ENCODE measurements at places on chromosomes 3 and 15.

GRCh38 chr3:54376142-54376807 is 253.9 kb downstream of the CACNA2D3 start:
- no peak for DNase-seq

GRCh38 chr3:16242177-16242576 is 22.6 kb downstream of the DPH3 start:
- no peak for DNase-seq

- DNase-seq, result no peak
These were observed 28.2 kb downstream of the POMGNT2 start for GRCh38 chr3:43077707-43078106.

- DNase-seq, result no peak
These were observed 110.0 kb upstream of the MEF2A start for GRCh38 chr15:99455789-99456160.

- DNase-seq, result peak; percentile 51
These were observed 2.0 kb upstream of the TOPBP1 start for GRCh38 chr3:133663569-133664313.

DNA sequence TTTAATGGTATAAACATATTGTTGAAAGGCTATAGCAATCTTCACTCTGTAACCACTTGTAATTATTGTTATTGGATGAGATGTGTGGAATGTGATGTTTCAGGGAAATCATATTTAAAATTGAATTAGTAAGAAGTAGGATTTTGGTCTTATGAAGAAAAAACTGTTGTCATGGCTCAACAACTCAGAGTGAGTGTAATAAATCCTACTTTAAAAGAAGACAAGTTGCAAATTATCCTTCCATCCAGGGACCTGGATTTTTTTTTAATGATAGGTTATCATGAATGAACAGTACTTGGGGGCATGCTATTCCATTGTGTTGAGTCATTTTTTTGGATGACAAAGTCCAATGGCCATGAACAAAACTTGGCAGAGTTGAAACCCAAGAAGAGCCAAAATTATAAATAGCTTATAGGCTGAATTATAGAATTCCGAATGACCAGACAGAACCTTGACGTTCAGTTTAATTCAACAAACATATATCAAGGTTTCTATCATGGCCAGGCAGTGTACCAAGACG is 625.5 kb upstream of the ZNF717 start:
- DNase-seq, result peak; percentile 65

DNA sequence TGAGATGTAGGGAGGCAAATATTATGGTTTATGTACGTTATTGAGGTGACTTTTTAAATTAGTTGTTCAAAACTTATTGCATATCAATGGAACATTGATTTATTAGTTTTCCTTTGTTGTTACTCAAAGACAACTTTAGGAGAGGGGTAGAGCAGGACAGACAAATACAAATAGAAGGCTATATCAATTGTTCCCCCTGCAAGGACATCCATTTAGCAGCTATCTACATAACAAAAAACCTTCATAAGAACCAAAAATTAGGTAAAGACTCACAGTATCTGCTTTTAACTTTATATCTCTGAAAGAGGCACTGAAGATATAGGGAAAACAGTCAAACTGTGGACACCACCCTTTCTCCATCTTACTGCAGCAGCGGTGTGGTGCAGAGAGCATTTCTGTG is 958.8 kb downstream of the DIPK2A start:
- DNase-seq, result no peak

GRCh38 chr3:105424412-105425152 is 57.9 kb downstream of the ALCAM start:
- DNase-seq, result no peak

DNA sequence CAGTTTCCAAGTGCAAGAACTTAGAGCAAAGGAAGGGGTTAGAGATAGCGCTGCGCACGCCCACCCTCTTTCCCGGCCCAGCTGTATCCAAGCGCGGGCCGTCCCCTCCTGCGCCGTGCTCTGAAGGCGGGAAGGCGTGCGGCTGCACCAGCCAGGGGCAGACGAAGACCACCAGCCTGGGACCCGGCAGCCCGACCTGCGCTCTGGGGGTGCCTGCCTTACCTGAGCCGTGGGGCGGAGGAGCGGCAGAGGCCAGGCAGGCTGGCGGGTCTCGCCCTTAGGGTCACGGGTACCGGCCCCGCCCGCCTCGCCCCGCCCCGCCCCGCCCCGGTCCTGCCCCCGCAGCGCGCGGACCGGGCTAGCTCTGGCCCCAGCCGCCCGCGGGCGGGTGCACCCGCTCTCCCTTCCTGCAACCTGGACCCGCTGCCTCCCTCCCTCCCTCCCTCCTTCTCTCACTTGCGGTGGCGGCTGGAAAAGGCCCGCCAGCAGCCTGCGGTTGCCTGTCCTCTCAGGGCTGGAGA is at the start of gene WDR72:
Gene WDR72 (minus strand): TSS at position 253 of the 521 bp plus-strand sequence. CDS start 26,514 bp downstream, outside the sequence.
- no peak for DNase-seq

GRCh38 chr15:60390871-60391501 is 6.8 kb downstream of the ANXA2 start:
- DNase-seq, result peak; percentile 90

GRCh38 chr3:30751610-30752299 is 142.7 kb downstream of the GADL1 start:
- DNase-seq, result peak; percentile 59

GRCh38 chr3:108088146-108088545 is 2.7 kb downstream of the CD47 start:
- DNase-seq, result no peak

GRCh38 chr3:190013943-190014924 is 106.5 kb downstream of the P3H2 start:
- DNase-seq, result peak; percentile 53

- DNase-seq, result no peak
These were observed 44.9 kb upstream of the ALDH1A3 start for GRCh38 chr15:100834731-100835130.

GRCh38 chr3:55183201-55183600 is 255.3 kb upstream of the LRTM1 start:
- DNase-seq, result no peak

- DNase-seq, result no peak
These were observed 139.1 kb upstream of the P2RY1 start for GRCh38 chr3:152695840-152696239.

DNA sequence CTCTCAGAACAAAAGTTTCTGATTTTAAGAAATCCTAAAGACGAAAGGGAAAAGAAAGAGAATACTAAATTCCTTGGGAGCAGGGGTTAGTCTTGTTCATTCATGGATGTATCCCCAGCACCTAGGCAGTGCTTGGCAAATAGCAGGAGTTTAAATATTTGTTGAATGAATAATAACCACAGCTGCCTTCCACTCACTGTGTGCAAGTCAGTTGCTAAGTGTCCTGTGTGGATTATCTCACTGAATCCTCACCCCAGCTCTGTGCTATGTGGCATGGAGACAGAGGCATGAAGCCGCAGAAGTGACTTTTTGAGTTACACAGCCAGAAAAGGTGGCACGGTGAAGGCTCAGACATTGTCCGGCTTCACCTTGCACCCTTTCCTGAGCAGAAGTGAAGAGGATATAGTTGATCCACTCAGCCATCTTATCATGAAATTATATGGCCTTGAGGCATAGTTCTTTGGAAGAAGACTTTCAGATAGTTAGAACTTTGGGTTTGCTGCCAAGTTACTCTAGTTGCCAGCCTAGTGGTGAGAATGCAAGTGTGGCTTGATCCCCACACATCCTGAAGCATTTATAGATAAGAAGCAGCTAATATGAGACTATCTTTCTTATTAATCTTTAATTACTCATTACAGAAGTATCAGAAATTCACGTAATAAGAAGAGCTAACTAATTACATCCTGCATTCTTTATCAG is 355.5 kb downstream of the LRTM1 start:
- DNase-seq, result peak; percentile 26

- peak; percentile 56 for DNase-seq
These were observed 103.3 kb upstream of the SLC2A2 start for GRCh38 chr3:171129827-171130226.

GRCh38 chr15:75650908-75651809 is 3.4 kb downstream of the SNX33 start:
- DNase-seq, result peak; percentile 17

GRCh38 chr15:78108300-78109084 is 16.1 kb downstream of the SH2D7 start:
- DNase-seq, result peak; percentile 83

GRCh38 chr15:68500363-68501258 is 68.6 kb upstream of the ITGA11 start:
- no peak for DNase-seq

DNA sequence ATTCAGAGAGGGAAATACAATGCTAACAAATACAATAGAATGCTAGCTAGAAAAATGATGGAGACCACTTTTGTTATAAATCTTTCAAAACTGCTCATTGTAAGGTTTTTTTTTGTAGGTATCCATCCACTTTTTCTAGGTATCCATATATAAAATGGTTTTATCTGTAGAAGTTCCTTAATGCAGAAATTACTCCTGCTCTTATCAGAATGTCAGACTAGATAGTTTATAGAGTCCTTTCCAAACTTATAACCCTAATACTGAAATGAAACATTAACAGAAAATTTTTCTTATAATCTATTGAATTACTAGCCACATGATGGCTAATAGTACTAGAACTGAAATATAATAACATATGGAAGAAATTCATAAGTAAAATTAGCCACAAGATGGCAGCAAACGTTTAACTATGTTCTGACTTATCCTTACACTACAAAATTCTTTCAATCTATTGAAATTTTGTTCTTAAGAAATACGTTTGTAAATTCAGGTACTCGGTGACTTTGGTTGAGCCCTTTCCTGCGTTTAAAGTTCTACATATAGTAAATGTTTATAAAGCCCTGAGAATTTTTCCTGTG is 58.5 kb downstream of the ECT2 start:
- peak; percentile 44 for DNase-seq

DNA sequence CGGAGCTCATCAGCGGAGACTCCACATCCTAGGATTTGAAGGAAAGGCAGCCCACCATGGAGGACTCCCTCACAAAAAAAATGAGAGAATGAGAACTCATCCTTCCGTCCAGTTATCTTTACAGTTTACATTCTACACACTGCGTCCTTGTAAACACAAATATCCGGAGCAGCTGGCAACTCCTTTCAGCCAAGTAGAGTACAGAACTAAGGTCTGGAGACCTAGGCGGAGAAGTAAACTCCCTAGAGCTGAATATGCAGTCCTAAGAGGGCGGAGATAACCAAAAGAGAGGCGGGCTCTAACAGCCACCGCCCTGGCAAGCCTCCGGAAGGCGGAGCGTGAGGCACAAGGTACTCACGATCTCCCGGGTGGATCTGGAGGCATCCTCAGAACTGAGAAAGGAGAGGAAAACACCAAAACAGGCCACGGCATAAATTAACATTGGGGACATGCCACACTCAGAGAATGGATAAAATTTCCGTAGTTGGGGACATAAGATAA is 924 bp upstream of the SIN3A start:
- DNase-seq, result peak; percentile 80

DNA sequence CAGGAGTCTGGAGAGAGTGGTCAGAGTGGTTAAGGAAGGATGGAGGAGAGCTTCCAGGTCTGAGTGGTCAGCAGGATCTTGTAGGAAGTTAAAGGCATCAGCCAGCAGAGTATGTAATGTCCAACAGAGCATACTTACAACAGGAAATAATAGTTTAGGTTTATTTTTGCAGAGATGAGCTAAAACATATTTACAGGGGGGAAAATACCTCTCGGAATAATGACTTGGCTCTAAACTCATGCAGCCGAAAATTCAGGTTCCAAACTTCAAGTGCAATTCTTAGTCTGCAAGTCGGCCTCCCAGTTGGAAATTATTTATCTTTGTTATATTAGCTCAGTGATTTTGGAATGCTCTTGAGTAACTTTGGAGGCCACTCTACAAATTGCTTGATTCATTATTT is 385.0 kb upstream of the C2CD4B start:
- no peak for DNase-seq

DNA sequence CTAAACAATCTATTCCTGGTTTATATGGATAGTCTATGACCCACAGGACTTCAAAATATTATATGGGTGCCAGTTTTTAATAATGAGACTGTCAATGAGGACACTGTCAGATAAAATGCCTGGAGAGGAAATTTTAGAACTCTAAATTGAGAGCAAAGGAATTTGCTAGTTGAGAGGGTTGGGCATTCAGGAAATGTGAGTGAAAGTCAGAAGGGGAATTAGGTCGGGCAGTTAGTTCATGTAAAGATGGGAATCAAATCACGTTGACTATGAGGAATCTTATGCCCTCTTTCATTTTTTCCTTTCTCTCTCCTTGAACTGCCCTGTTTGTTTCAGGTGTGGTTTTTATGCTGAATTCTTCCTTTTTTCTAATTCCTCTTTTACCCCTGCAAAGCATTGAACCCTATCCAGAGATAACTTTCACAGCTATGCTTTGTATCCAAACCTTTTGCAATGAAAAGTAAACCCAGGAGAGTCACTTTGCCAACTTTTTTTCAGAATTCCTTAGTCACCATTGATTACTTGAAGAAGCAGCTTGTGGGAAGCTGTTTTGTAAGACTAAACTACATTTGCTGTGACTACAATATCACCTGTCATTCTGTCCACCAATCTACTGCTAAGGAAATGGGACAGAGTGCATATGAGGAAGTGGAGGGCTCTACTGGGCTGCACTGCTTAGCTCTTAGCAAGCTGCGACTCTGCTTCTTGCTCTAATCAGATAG is 27.8 kb downstream of the CHP1 start:
- no peak for DNase-seq

DNA sequence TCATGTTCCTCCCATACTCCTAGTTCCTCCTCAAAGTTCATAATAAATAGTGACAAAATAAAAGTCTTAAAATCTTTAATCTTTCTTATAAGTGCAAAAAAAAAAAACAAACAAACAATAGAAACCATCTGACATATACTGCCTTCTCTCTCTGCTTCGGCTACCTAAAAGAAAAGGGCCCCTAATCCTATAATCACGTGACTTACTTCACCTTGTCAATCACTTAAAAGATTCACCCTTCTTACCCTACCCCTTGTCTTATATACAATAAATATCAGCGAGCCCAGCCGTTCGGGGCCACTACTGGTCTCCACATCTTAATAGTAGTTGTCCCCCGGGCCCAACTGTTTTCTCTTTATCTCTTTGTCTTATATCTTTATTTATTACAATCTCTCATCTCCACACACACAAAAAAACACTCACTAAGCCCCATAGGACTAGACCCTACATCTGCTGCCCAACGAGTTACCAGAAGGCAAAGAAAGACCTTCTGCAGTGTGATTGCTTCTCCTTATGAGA is 28.8 kb downstream of the MKRN3 start:
- no peak for DNase-seq

- DNase-seq, result no peak
These were observed 608 bp downstream of the SCN5A start for GRCh38 chr3:38648659-38649499.

GRCh38 chr15:45729141-45729540 is 94.3 kb downstream of the SQOR start:
- DNase-seq, result peak; percentile 10

- DNase-seq, result peak; percentile 96
These were observed 6.9 kb upstream of the IL16 start for GRCh38 chr15:81189583-81190283.

- no peak for DNase-seq
These were observed 15.4 kb upstream of the COMMD2 start for GRCh38 chr3:149767720-149768119.

- DNase-seq, result peak; percentile 5
These were observed 127.7 kb downstream of the MTHFS start for GRCh38 chr15:79769069-79769481.
